Activated CD4-positive, alpha-beta T cell treated with anti-CD3 and anti-CD28 coated beads, Interleukin-2, amount 10 ng/mL, durations not matched to agents 7 days and 5 days (primary cell): ENCODE measurements at places on chromosomes 4 and X. TPM values are rescaled to one million over a fixed set of nuclear protein-coding genes. Genes with fewer than 3 reads are reported as not detected.

Gene DRP2
- total RNA-seq: 0.87 TPM

Gene USP26
- total RNA-seq: not detected

Gene SUPT20HL1
- not detected for total RNA-seq

Gene EDA
- 1.9 TPM for total RNA-seq

Gene SMS
- 60.8 TPM for total RNA-seq

Gene TLR3
- total RNA-seq: 1.7 TPM

Gene CDX4
- total RNA-seq: not detected

Gene ESX1
- not detected for total RNA-seq

Gene PDCL2
- total RNA-seq: not detected

Gene PJA1
- total RNA-seq: 14.0 TPM

Gene PPBP
- total RNA-seq: not detected

Gene BGN
- total RNA-seq: not detected

- DNase-seq: no peak
Observed at GRCh38 chrX:109623997-109624396, 975 bp downstream of the KCNE5 start.

DNA sequence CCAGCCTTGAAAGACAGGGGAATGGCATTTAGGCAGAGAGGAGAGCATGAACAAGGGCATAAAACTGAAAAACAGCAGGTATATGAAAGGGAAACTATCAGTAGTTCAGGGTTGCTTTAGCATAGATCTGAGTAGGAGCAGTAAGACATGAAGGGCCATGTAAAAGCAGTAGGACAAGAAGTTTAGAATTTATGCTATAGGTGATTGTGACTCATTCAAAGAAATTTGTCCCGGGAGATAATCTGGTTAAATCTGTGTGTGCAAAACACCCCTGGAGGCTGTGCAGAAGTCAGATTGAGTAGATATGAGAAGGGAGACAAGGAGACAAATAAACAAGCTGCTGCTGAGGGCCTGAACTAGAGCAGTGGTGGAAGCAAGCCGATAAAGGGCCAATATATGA, 109.1 kb upstream of the BMP3 start:
- no peak for DNase-seq

DNA sequence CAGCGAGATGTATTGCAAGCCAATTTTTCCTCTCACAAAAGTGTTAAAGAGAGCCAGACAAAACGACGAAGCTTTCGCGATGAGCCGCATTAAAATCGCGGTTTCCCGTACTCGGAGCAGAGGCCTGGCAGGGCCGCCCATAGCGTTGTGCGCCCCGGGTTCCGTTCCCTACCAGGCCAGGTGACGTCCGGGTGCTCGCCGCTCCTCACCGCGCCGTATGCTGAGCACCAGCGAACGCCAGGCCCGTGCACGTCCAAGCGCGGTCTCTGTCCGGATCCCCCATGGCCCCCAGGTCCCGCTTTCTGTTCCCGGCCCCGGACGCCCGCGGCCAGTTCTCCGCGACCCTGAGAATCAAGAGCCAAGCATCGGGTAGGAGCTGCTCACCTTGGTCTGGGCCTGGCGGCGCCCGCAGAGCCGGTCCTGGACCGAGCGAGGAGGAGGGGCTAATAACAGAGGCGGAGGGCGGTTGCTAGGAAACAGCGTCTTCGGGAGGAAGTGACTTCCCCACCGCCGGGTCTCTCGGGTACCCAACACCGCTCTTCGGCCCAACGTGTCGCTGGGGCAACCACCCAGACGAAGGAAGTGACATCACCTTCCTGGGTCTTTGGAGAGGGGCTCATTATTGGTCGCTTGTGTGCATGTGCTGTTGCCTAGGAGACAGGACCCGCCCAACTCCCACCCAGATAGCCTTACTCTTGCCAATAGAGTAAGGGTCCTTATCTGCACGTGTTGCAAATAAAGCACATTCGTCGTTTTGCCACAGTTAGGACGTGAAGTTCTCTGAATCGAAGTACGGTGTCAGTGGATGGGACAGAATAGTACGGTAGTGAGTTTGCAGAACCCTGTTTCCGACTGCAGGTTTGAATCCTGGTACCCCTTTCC, at the start of gene MAP9:
TSS of gene MAP9 (minus strand) at position 579 of the 882 bp plus-strand sequence. CDS start 1,115 bp downstream, outside the sequence.
- peak; percentile 92 for DNase-seq

- DNase-seq: no peak
Observed at GRCh38 chr4:1839282-1839681, 16.7 kb downstream of the LETM1 start.

DNA sequence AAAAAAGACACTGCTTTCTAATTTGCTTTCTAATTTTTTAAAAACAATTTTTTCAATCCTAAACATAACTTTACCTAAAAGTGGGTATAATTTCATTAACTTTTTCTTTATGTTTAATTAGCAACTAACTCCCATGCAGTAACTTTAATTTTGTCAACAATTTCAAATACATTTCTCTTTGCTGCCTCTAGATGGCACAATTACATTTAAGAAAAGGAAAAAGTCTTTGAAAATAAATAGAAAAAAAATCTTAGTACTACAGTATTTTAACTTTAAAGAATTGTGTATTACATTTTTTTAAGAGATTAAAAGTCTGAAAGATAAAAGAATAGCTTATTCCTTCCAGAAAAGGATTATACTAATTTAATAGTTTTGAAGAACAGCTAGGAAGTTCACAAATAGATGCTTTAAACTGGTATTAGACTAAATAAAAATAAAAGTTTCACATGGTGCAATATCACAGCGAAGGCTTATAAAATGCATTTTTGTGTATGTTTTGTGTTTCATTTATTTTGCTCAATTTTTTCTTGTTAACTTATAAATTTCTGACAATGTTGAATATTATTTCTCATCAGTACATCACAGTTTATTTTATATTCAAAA, 105.1 kb downstream of the ADGRA3 start:
- no peak for DNase-seq

DNA sequence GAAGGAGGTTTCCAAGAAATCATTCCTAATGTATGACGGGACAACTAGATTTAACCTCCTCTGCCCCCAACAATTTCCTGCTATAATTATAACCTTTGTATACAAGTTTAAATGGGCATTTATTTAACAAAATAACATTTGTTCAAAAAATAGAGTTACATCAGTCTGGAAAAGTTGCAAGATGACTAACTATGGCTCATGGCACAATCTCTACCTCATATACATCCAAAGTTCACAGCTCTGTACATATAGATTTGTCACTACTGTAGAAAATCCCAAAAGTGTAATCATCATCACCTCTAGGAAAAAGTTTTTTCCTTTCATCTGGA, 3.8 kb upstream of the RPS6KA3 start:
- DNase-seq: no peak

GRCh38 chr4:118102195-118102594, 67.9 kb downstream of the NDST3 start:
- no peak for DNase-seq

DNA sequence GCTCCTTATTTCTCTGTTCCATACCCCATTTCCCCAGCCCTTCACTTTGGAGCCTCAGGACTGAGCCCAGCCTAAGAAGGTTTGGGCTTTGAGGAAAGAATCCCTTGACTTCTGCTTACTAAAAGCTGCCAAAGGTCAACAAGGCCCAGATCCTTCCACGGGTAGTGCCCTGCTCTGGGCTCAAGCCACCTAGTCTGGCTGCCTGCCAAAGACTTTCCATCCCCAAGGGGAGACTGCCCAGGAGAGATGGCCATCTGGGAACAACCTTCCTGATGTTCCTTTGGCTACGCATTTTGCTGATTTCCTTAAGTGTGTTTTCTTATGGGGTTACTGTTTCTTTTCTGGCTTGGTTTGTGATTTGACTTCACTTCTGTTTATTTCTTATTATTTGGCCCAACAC, 49.8 kb upstream of the NDP start:
- DNase-seq: no peak

- DNase-seq: no peak
Observed at GRCh38 chr4:86791126-86791525, 58.1 kb downstream of the SLC10A6 start.

DNA sequence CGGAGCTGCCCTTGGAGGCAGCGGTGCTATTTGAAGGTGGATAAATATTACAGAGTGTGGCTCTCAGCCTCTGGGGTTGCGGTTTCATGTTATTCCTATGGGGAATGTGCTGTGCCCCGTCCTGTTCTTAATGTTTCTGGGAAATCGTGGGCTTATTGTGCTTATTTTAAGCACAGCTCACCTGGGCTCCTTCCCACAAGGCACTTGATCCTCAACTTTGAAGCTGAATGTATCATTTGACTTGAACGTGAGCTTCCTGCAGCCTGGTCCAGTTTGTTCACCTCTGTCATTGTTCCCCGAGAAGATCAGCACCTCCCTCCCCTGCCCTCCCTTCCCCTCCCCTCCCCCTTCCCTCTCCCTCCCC, 3.9 kb downstream of the SORCS2 start:
- no peak for DNase-seq

- DNase-seq: no peak
Observed at GRCh38 chrX:115929480-115929879, 241.1 kb upstream of the AGTR2 start.

GRCh38 chr4:151797131-151797530, 36.3 kb upstream of the GATB start:
- no peak for DNase-seq

DNA sequence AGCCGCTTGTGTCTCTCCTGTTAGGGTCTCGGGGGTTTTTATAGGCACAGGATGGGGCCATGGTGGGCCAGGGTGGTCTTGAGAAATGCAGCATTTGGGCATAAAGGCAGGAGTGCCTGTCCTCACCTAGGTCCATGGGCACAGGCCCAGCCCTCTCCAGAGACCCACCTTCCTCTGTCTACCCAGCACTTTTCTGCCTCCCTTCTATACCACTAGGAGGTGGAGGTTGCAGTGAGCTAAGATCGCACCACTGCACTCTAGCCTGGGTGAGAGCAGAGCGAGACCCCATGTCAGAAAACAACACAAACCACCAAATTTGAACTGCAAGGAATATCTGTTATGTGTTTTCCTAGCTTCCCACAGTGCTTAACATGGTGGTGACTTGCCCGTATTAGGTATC, 38.0 kb downstream of the MOB1B start:
- no peak for DNase-seq

GRCh38 chr4:24330573-24330972, 253.8 kb downstream of the DHX15 start:
- no peak for DNase-seq

DNA sequence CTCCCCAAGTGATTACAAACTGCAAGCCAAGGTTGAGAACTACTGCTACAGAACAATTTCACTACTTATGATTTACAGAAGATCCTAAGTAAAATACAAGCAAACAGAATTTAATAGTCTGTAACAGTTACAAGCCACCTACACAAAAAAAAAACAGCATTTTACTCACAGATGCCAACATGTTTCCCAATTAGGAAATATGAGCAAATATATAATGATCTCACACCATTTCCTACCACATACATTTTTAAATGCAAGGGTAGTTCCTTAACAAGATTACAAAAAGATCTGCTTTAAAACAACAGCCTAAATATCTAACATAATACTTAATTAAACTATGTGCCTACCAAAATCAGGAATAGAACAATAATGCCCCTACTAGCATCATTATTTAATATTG, 63.4 kb downstream of the EFHC2 start:
- no peak for DNase-seq

DNA sequence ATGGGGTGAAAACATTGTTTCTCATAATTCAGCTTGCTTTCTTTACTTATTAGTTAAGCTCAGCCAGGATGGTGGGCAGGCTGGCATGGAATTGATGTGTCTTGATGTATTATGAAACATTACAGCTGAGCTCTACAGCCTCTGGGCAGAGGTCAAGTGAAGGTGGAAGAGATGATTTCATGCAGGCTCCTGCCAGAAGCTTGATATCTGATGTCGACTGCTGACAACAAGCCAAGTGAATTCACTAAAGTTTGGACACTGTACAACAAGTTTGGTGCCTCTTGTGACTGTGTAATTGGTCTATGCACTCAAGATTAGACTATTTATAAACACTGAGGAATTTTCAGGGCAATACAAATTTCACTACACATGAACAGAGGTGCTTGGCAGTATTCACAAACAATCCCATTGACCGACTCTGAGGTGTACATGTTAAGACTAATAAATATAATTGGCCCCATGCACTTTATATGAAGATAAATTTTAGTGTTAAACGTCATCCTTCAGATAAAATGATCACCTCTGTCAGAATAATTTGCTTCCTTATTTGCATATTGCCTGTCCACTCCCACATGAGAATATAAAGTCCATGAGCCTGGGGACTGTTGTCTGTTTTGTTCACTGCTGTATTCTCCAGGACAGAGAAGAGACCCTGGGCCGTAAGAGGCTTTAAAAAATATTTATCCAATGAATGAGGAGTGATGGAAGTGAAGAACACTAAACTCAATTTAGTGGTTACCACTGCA, 612.2 kb downstream of the IQCM start:
- no peak for DNase-seq

- DNase-seq: peak; percentile 62
Observed at GRCh38 chr4:119314356-119314755, 7.6 kb downstream of the FABP2 start.

DNA sequence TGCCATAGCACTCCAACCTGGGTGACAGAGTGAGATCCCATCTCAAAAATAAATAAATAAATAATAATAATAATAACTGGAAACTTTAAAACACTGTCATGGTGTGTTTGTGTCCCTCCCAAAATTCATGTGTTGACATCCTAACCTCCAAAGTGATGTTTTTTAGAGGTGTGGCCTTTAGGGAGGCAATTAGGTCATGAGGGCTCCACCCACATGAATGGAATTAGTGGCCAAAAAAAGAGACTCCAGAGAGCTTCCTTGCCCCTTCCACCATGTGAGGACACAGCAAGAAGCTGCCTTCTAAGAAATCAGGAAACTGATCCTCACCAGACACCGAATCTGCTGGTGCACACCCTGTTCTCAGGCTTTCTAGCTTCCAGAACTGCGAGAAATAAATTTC, 23.8 kb upstream of the RAPGEF2 start:
- no peak for DNase-seq

GRCh38 chr4:170229006-170229405, 139.2 kb upstream of the AADAT start:
- no peak for DNase-seq
